ENCODE measurements at places on chromosomes 2 and 18.

- no peak for DNase-seq
Observed at GRCh38 chr2:27123302-27124150, at the start of gene ABHD1. Gene ABHD1, plus strand, starts transcription at chr2:27123815. Its CDS starts 134 bp downstream, at chr2:27123949.

DNA sequence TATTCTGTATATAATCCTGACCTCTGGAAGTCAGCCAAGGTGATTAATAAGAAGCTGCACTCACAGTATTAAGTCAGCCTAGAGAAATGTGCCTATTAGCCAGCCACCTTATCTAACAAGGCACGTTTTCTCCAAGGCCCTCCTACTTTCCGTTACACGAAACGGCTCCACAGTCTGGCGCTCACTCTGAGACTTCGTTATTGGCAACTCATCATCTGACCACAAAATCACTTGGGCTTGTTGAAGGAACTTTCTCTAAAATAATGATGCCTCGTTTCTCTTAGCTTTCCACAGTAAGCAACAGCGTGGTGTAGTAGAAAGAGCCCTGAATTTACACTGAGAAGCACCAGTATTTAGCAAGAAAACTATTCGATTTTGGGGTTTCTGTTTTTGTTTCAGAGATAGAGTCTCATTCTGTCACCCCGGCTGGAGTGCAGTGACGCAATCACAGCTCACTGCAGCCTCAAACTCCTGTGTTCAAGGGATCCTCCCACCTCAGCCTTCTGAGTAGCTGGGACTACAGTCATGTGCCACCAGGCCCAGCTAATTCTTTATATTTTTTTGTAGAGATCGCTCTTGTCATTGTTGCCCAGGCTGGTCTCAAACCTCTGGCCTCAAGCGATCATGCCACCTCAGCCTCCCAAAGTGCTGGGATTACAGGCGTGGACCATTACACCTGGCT lies 53.6 kb upstream of the SLC14A1 start:
- DNase-seq, result peak; percentile 61

- peak; percentile 34 for DNase-seq
Observed at GRCh38 chr2:161139098-161139987, 20.9 kb upstream of the TANK start.

DNA sequence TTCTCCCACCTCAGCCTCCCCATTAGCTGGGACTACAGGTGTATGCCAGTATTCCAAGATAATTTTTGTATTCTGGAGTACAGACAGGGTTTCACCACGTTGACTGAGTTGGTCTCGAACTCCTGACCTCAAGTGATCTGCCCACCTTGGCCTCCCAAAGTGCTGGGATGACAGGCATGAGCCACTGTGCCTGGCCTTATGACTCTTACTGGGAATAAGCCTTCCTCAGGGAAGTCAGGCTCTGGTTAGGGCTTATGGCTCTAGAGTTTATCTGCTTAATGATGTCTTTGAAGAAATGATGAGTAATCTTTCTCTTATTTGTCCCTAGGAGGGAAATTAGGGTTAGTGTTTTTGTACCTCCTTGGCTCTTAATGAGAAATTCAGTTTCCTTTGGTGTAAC lies 187.7 kb downstream of the FAM210A start:
- DNase-seq, result no peak

- no peak for DNase-seq
Observed at GRCh38 chr2:145404690-145405089, 884.8 kb upstream of the ZEB2 start.

DNA sequence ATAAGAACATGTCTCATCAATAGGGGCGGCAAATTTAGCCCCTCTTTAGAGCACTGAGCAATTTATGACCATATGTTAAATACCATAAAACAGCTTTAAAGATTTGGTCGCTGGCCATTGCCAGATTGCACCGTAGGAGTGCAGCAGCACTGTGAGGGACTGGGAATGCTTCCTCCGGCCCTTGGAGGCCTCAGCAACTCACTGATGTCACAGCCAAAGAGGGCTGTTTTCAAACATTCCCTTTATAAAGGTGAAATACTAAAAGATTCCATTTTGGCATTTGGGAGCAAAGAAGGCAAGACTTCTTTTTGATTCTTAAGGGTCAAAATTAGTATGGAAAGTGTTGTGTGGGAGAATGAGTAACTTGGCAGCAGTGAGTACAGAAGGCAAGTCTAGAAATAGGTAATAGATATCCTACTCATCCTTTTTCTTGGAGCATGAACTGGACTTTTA lies 63.7 kb downstream of the BABAM2 start:
- DNase-seq, result no peak

DNA sequence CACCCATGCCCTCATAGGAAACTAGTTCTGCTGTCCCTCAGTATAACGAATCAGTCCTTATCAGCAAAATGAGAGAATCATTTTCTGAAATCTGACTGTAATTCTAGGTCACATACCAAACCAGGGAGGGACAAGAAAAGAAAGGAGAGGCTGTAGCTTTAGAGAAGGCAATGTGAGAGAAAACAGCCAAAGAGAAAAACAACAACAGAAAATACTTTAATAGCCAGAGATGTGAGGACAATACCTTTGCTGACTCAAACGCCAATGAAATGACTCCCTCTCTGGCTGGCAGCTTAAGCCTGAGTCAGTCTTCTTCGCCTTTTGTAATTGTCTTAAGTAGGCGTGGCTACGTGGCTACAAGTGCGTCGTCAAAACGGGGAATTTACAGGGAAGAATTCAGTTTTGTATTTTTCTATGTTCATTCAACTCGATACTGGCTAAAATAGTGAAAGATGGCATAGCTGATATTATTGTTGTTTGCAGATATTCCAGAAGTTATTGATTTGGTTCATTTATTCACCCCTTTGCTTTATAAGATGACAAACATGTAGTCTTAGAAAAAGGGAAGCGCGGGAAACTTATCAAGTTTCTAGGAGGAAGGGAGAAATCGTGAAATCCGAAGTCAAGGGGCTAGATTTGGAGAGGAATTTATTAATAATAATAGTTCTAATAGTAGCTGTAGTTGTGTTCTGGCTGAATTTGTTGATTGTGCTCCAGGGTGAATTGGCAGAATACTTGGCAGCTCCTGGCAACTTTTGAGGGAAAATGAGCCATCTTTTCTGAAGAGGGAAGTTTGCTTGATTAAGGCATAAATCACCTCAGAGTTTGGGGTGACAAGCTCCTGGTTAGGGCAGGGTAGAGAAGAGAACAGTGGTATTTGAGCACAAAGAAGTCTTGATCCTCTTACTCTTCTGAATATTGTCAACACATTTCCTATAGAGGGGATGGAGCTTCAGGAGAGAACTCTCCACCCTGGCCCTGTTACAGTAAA lies at the start of gene IL1A:
TSS of gene IL1A (minus strand) at position 295 of the 991 bp plus-strand sequence. CDS start 723 bp downstream, outside the sequence.
- peak; percentile 94 for DNase-seq

- DNase-seq, result no peak
Observed at GRCh38 chr2:214107726-214108125, 303.1 kb upstream of the VWC2L start.

DNA sequence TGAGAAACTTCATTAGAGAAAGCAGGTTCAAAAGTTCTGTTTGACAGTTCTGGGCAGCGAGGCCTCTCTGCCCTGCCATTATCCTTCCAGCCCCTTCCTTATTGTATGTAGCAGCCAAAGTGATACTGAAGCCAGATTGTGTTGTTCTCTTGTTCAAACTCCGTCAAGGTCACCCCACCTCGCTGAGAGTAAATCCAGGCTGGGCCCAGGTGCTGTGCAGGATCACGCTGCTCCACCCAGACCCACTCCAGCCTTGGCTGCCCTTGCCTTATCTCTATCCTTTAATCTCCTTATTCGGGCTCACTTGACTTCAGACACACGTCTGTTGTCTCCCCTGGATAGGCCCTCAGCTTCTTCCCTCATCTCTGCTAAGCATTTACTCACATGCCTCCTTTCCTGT lies 196.1 kb downstream of the CPS1 start:
- no peak for DNase-seq

DNA sequence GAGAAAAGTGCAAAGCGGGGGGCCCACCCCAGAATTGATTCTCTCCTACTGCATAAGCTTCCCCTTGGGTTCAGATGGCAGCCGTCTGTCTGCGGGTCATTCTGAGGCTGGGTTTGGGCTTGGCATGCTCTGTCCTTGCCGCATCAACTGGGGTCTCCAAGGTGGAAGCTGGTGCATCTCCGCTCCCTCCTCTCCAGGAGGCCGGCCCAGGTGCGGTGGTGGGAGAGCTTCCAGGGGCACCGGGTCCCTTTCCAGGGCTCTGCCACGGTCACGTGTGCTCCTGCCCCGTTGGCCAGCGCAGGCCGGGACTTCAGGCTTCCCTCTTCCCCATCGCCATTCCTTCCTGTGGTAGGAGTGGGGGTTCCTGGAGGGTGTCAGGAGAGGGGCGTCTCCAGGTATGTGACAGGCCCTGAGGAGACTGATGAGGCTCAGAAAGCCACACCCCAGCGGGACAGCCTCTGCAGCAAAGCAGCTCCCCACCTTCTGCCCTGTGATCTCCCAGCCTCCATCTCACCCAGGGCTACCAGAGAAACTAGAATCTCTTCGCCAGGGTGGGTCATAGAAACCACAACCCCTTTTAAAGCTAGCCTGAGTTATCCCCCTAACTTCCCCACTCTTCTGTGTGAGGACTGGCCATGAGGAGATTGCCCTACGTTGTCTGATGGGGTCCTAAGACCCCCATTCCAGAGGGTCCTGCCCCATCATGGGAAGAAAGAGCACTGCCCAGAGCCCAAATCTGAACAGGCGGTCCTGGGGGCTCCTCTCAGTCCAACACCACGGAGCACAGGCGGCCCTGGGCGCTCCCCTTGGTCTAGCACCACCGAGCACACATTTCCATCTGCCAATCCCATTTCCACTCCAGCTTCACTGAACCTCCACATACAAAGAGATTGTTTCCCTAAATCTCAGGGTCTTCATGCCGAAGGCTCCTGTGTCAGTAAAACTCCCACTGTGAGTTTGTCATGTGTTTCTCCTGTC lies 76.6 kb downstream of the SLC66A2 start:
- no peak for DNase-seq

DNA sequence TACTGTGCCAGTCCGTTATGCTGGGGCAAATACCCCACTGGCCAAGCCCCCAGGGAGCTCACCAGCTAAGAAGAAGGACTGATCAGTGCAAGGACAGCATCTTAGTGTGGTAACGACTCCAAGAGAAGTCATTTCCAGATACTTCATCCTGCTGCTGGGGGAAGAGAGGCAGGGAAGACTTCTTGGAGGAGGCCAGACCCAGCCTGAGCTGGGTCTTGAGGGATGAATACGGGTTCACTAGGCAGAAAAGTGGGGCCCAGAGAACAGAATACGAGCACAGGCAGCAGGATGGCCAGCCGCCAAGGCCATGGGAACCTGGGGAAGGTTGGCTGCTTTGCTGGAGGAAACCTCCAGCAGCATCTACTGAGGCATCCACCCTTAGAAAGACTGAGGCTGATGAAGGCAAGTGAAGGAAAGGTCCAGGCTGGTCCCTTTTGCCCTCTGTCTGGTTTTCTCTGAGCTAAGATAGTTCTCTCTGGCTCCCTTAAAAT lies 84.1 kb downstream of the GLI2 start:
- no peak for DNase-seq

- no peak for DNase-seq
Observed at GRCh38 chr2:234770031-234770506, 181.7 kb upstream of the SH3BP4 start.

- no peak for DNase-seq
Observed at GRCh38 chr18:5874336-5874735, 21.0 kb downstream of the TMEM200C start.

GRCh38 chr2:197435598-197436420 lies 981 bp upstream of the SF3B1 start:
- DNase-seq, result no peak

DNA sequence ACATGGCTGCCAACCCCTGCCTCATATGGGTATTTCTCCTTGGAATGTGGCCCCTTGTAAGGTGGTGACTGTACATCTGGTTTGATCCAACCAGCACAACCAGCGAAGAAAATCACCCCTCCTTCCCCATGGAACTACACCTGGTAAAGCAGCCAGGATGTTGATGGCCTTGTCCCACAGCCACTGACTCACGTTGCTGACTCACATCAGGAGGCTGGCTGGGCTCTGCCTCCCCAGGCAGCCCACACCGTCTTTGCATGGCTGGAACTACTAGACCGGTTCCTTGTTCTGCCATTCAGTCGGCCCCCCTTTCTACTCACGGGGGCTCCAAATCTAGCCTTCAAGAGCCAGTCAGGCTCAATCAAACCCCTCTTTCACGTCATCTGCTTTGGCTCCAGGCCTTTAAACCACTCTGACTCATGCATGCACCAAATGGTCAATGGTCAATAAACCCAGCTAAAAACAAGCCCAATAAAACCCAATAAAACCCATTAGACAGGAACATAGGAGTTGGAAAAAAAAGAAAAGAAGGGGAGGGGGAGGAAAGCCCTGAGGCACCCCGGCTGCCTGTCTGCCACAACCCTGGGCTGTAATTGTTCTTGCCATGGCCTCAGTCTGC lies 114.8 kb downstream of the PLB1 start:
- DNase-seq, result peak; percentile 99

GRCh38 chr2:221304916-221305315 lies 267.2 kb downstream of the EPHA4 start:
- no peak for DNase-seq

DNA sequence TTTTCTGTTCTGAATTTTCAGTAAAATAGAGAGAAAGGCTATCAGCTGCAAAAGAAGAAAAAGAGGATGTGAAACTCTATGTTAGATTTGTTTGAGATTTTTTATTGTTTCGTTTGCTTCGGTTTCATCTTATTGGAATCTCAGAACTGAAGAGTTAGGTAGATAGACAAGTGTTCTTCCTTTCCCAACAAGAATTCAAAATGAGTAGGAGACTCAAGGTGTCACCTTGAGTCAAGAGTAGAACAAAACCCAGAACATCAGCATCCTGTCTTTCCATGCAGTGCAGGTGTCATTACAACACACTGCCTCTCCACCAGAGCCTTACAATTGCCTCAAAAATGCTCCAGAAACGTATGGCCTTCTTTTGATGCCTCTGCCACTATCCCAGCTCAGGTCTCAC lies 21.1 kb downstream of the NBAS start:
- no peak for DNase-seq

DNA sequence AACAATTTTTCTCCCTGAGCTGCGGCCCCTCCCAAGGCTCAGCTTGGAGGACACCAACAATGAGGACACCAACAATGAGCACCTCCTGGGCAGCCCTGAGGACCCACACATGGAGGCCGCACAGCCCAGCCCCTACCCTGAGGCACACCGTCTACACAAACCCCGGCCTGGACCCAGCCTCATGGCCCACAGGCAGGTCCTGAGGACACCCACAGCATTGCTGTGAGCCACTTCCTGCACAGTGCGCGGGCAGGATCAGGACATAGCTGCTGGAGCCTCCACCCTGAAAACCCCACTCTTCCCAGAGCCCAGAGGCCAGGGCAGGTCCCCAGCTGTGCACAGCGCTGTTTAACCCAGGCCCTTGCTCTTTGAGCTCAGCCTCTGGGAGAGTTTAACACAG lies 194.3 kb downstream of the RTP5 start:
- DNase-seq, result no peak

GRCh38 chr2:43452318-43452731 lies 143.5 kb downstream of the THADA start:
- no peak for DNase-seq

Data from bronchial epithelial cell (primary cell).